ENCODE measurements at places on chromosomes 5 and 9.

GRCh38 chr9:137582286-137582860 is 3.6 kb upstream of the DPH7 start:
- no peak for DNase-seq

DNA sequence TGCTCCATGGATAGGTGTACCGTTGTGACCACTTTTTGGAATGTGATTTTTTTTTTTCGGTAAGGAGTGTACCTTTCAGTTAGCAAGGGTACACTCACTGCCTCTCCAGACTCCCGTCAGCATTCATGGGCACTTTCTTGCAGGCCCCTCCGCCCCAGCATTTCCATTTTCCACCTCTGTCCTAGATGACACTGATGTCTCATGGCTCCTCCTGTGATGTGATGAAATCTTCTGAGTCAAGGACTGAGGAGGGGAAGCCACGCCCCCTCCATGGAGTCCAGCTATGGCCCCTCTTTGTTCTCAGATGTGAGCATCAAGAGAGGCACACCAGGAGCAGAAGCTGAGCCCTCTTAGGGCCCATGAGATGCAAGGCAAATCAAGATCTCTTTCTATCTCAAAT is 61.8 kb downstream of the CTSL start:
- no peak for DNase-seq

DNA sequence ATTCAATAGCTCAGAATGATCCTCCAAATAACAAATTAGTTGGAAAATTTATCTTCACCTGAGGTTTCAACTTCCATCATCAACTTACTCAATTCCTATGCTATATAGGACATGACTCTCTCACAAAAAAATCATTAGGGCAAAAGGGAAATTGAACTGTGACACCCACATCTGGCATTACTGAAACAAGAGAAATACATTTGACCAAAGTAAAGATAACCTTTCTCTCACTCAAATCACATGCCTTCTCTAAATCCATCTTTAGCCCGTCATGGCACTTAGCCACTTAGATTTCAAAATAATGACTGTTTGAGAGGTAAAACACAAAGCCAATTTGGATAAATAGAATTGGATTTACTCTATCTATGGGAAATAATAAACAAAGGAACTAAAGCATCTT is 126.4 kb downstream of the ADAMTS6 start:
- no peak for DNase-seq

GRCh38 chr5:155616779-155617392 is 603.3 kb downstream of the KIF4B start:
- DNase-seq, result no peak

DNA sequence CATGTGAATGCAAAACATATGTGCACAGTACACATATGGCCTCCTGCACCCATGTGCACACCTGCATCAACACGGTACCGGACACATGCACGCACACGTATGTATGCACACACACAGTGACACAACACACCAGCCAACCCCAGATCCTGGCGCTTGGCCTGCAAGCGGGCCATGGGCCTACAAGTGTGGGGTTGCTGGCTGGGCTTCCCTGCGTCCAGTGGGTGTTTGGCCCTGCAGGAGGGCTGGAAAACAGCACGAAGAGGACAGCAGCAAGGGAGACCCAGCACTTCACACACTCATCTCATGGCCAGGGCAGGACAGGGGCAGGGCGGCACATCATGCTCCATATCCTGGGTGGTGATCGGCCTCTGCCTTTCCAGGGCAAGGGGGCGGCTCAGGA is 77.7 kb downstream of the COL5A1 start:
- DNase-seq, result no peak

Measured in T-helper 17 cell (primary cell).